ENCODE measurements at places on chromosomes 7 and 10.

GRCh38 chr7:121941830-121942229 lies 68.9 kb downstream of the PTPRZ1 start:
- no peak for DNase-seq

DNA sequence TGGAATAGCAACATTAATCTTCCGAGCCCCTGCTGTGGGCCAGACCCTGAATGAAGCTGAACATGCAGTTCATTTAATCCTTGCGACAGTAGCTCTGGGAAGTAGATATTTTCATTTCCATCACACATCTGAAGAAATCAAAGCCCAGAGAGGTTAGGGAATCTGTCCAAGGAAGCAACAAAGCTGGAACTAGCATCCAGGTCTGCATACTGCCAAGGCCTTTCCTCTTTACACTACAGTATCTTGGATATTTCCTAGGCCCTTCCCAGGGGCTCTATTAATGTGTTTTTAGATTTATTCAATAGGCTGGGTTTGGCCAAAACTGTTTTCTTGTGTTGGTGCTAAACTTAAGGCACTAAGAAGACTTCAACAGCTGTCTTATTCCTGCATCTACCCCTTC lies 48.1 kb downstream of the FAM13C start:
- no peak for DNase-seq

DNA sequence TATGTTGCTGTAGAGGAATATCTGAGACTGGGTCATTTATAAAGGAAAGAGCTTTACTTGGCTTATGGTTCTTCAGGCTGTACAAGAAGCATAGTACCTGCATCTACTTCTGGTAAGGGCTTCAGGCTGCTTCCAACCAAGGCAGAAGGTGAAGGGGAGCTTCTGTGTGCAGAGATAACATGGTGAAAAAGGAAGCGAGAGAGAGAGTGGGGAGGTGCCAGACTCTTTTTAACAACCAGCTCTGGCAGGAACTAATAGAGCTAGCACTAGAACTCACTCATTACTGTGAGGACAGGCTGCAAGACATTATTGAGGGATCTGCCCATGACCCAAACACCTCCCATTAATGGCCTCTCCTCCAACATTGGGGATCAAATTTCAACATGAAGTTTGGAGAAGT lies 94.5 kb downstream of the KIF20B start:
- no peak for DNase-seq

DNA sequence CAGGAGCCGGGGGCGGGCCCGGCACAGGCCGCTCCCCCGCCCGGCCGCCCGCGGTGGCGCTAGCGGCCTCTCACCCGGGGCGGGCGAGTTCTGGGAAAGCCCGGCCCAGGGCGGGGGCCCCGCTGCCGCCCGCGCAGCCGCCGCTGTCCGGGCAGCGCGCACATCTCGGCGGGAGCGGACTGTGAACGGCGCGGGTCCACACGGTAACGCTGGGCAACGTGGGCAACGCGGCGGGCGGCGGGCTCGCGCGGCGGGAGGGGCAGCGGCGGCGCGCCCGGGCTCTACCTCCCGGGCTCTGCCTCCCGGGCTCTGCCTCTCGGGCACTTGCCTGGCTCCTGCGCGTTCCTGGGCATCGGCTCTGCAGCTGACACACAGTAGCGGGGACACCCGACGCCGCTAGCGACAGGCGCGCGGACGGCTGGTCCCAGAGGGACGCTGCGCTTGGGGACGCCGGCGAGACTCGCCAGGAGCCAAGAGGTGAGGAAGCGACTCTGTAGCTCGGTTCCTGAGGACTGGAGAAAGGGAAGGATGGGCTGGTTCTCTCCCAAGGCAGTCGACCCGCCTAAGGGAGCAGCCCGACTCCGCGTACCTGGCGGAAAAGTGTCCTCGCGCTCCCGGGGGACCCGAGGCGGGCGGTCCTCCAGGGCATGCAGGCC lies at the start of gene PLCE1:
TSS of gene PLCE1 (plus strand) at position 150 of the 656 bp plus-strand sequence. CDS start 37,116 bp downstream, outside the sequence.
- peak; percentile 56 for DNase-seq
